Activated CD8-positive, alpha-beta memory T cell treated with anti-CD3 and anti-CD28 coated beads for 4 hours (primary cell): ENCODE measurements at places on chromosomes 3 and 15.

- DNase-seq, result no peak
Measured at GRCh38 chr15:65326818-65327217, 22.3 kb downstream of the RNU5B-1 start.

GRCh38 chr15:33098094-33099058, 96.1 kb downstream of the FMN1 start:
- DNase-seq, result no peak

DNA sequence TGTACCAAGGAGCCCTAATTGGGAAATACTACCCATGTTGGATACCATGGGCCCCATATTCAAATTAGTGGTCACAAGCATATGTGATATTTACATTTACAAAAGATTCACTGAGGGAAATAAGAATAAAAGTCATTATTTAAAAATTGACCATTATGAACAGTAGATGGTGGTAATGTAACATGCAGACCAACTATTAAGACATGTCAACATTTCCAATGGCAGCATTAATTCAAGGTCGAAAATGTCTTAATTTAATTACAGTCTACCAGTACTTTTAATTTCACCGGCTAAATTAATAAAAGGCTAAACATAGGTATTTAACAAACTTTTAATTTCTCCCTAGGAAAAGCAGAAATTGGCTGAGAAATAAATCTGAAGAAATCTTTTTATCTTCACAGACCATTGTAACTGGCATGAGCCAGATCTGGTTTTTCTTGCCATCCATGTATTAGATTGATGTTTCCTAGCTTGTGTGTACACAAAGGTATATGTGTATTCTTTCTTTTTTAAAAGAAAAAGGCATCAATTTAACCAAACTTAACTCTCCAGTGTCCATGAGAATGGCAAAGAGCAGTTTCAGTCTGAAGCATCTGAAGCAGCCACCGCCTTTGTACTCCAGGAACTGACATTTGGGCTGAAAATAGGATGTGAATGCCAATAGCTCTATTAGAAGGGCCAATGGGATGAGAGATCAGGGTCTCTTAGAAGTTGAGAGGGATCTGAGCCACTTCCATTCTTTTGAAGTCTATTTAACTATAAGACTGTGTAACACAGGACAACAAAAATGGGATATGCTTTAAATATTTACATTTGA, 26.6 kb downstream of the NEK11 start:
- DNase-seq, result no peak

DNA sequence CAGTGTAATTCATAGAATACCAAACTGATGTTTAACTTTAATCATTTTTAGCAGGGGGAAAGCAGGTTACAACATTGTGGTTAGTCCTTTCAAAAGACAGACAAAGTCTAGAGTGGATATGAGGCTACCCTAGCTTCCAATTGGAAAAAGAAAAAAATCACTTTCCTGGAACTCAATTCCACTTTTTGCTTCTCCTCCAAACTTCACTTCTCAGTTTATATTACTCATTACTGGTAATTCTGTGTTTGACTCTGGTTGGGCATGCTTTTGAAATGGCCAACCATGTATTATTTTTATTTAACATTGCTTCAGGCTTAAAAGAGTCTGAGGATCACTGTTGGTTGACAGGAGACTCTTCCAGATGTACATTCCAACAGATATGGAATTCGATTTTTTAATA, 84.8 kb downstream of the RAP2B start:
- DNase-seq, result no peak

- no peak for DNase-seq
Measured at GRCh38 chr3:38098376-38098723, 38.6 kb downstream of the ACAA1 start.

DNA sequence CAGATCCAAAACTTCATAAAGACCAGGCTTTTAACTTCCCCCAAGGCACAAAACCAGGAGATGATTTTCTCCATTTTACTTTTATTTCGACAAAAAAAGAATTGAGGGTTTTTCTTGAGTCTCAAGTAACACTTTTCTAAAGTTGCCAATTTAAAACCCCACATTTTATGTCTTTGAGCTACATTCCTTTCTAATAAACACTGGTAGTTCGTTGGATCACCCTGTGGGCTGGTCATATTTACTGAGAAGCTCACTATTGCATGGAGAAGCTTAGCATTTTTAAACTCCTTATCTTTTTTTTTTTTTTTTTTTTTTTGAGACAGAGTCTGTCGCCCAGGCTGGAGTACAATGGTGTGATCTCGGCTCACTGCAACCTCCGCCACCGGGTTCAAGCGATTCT, 255.1 kb upstream of the TPM1 start:
- no peak for DNase-seq

- DNase-seq, result no peak
Measured at GRCh38 chr3:132772252-132772651, 50.0 kb upstream of the NPHP3 start.

GRCh38 chr3:46485779-46486175, 12.0 kb upstream of the RTP3 start:
- DNase-seq, result no peak

- no peak for DNase-seq
Measured at GRCh38 chr15:45347033-45347432, 31.3 kb downstream of the GATM start.
